Activated CD8-positive, alpha-beta T cell treated with anti-CD3 and anti-CD28 coated beads for 36 hours (primary cell): ENCODE measurements at places on chromosomes 16 and 17. TPM values are rescaled to one million over a fixed set of nuclear protein-coding genes. Genes with fewer than 3 reads are reported as not detected.
A peak's percentile ranks its signal among the peaks of the same experiment; 100 is the strongest.

Gene ZNF821
- 5.6 TPM for total RNA-seq

Gene RNF40
- total RNA-seq = 63.2 TPM

Gene TVP23A
- not detected for total RNA-seq

Gene CHD9NB
- not detected for total RNA-seq

Gene OTOP2
- not detected for total RNA-seq

Gene GPR179
- not detected for total RNA-seq

Gene TLCD2
- 0.07 TPM for total RNA-seq

Gene PYDC1
- total RNA-seq = not detected

Gene SLC16A11
- 3.1 TPM for total RNA-seq

Gene KRT36
- total RNA-seq = not detected

DNA sequence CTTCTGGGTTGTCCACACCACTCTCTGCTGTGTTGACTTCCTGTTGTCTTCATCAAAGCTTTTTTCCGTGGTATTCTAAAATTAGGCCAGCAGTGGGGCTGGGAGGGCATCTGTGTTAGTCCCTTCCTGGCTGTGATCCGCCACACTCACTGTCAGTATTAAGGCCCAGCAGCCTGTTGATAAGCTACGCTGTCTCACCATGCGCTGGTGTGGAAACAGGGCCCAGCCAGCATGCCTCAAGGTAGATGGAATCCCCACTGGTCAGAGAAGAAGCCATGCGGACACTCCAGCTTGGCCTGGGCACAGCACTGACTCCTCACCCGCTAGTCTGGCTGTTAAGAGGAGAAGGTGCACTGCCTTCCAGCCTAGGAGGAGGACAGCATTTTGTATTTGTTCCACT, 11.4 kb downstream of the CDR2L start:
- H3K4me3 ChIP-seq = no peak overlapping the region
- no peaks in the 10 kb centered on the region for H3K36me3 ChIP-seq
- H3K27ac ChIP-seq = no peak overlapping the region

DNA sequence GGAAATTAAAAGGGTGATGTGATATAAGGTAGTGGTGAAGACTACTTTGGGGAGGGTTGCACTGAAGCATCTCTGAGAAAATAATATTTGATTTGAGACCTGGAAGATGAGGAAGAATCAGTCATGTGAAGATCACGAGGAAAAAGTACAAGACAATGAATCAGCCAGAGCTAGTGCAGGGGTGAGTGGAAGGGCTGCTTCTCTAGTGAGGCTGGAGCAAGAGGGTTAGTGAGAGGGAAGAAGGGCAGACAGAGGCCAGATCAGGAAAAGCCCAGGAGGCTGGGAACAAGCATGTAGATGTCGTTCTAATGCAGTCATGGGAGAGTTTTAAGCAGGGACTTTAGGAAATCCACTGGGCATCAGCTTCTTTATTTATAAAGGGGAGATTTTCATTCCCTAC, 504.2 kb upstream of the SALL1 start:
- no peak overlapping the region for H3K4me3 ChIP-seq
- H3K4me1 ChIP-seq = no peaks in the 10 kb centered on the region
- H3K27ac ChIP-seq = no peak overlapping the region
- no peaks in the 10 kb centered on the region for H3K27me3 ChIP-seq
- H3K36me3 ChIP-seq = no peaks in the 10 kb centered on the region
- no peak for DNase-seq

DNA sequence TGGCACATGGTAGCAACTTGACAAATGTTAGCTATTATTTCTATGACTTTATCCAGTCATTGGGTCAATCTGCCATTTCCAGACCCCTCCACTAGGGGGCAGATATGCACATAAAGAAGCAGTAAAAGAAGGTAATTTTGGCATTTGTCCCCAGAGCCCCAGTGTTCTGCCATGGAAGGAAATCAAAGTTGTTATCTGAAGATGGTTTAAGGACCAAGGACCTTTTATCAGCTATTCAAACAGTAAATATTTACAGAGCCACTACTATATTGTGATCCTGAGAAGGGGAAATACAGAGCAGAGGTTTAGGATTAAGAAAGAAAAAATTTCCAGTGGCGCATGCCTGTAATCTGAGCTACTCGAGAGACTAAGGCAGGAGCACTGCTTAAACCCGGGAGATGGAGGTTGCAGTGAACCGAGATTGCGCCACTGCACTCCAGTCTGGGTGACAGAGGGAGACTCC, 20.0 kb downstream of the TRAF4 start:
- DNase-seq = peak; percentile 93
- no peak overlapping the region for H3K27ac ChIP-seq
- H3K36me3 ChIP-seq = peaks cover 12% of the 10 kb centered on the region
- H3K4me3 ChIP-seq = no peak overlapping the region
- peaks cover 16% of the 10 kb centered on the region for H3K4me1 ChIP-seq

- no peak overlapping the region for H3K4me3 ChIP-seq
- DNase-seq = no peak
- H3K4me1 ChIP-seq = peaks cover 23% of the 10 kb centered on the region
- peaks cover 15% of the 10 kb centered on the region for H3K36me3 ChIP-seq
- H3K27me3 ChIP-seq = peaks cover 12% of the 10 kb centered on the region
These were observed 4.0 kb downstream of the SYNGR3 start for GRCh38 chr16:1993731-1994131.

DNA sequence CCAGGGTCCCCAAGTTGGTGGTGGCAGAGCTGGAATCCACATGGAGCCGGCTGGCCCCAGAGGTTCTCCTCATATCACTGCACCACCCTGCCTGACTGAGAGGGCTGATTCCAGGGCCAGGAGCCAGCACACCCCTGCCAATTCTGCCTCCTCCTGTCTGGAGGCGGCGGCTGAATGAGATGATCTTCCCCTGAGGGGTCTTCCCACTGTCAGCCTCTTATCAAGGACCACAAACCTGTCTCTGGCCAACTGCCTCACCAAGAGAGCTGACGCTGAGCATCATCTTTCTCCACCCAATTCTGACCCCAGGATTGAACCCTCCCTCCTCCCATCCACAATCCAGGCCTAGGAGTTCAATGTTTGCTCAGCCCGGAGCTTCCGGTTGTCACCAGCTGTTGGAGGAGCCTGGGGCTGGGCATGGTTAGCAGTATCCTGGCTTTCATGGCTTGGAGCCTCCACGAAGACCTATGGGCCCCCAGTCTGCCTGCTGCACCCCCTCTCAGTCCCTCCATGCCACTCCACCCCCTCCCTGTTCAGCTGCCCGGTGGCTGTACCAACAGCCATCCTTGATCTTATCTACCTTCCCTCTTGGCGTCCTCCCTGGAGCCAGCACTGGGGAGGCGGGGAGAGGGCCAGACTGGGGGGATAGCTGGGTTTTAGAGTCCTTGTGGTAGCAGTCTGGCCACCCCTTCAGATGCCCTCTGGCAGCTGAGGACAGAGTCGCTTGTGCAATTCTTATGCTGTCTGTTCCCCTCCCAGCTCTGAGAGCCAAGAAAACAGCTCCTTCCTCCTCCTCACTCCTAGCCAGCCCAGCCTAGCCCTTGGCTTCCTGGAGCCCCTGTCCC, 25.6 kb downstream of the ABCC3 start:
- no peak overlapping the region for H3K4me3 ChIP-seq
- no peaks in the 10 kb centered on the region for H3K36me3 ChIP-seq
- no peak for DNase-seq
- peaks cover 1% of the 10 kb centered on the region for H3K27me3 ChIP-seq

GRCh38 chr17:21089145-21089544, 37.6 kb upstream of the DHRS7B start:
- H3K36me3 ChIP-seq = no peaks in the 10 kb centered on the region
- no peaks in the 10 kb centered on the region for H3K4me1 ChIP-seq
- H3K27ac ChIP-seq = no peak overlapping the region
- DNase-seq = no peak

- peaks cover 16% of the 10 kb centered on the region for H3K4me1 ChIP-seq
- DNase-seq = no peak
- no peaks in the 10 kb centered on the region for H3K27me3 ChIP-seq
- H3K4me3 ChIP-seq = no peak overlapping the region
- H3K27ac ChIP-seq = no peak overlapping the region
- H3K36me3 ChIP-seq = peaks cover 16% of the 10 kb centered on the region
These were observed 163.7 kb downstream of the CYB561 start for GRCh38 chr17:63282455-63282854.

DNA sequence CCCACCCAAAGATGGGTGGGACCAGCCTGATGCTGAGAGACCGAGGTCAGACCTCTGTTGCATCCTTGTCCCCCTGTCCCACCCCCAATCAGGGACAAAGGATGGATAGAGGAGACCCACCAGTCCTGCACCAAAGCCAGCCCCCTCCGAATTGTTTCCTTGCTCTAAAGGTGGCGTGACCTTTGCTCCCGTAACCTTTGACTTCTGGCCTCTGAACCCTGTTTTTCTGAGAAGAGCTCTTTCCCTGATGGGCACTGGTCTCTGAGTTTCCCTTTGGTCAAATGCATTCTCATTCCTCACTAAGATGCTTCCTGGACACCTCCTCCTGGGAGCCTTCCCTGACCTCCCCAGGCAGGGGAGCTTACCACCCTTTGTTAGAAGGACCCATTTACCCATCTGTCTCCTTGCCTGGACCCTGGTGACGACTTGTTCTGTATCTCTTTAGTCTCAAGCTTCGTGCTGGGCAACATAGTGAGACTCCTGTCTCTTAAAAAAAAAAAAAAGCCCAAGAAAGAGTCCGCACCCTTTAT, 5.3 kb upstream of the NEUROD2 start:
- H3K4me3 ChIP-seq = no peak overlapping the region
- H3K27me3 ChIP-seq = peaks cover 26% of the 10 kb centered on the region

GRCh38 chr17:21174186-21174585, 39.8 kb downstream of the TMEM11 start:
- peaks cover 6% of the 10 kb centered on the region for H3K36me3 ChIP-seq
- H3K27me3 ChIP-seq = no peaks in the 10 kb centered on the region
- no peak overlapping the region for H3K4me3 ChIP-seq
- H3K4me1 ChIP-seq = peaks cover 18% of the 10 kb centered on the region
- no peak overlapping the region for H3K27ac ChIP-seq

DNA sequence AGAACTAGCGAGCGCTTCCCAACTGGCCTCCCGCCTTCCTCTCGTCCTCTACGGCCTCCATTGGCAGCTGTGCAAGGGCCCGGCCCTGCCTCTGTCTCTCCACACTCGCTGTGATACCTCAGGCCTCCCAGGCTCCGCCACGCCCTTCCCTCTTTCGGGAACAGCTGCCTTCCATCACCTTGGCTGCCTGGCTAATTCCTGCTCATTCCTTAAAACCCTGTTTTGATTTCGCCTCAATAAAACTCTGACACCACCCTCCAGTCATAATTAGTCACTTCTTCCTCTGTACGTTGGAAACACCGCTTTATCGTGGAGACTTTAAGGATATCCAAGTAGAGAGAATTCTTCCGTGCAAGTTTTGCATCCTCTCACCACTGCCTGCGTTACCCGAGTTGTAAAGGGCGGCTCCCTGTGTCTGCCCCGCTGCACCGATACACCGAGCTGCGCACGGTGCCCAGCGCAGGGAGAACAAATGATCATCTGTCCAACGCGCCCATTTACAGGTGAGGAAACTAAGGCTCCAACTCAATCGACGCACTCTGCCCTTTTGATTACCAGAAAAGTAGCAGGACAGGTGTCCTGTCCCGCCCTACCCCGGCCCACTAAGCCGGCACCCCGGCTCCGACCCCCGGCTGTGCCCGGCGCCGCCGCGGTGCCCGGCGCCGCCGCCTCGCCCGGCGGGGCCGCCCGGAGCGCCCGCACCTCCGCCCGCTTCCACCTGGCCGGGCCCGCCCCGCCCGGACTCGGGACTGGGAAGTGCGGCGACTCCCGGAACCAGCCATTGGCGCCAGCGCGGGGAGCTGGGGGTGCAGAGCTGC, 139.7 kb downstream of the SEC14L1 start:
- no peak overlapping the region for H3K27ac ChIP-seq
- H3K27me3 ChIP-seq = peaks cover 19% of the 10 kb centered on the region
- H3K4me1 ChIP-seq = peaks cover 12% of the 10 kb centered on the region
- H3K36me3 ChIP-seq = no peaks in the 10 kb centered on the region

- H3K27me3 ChIP-seq = no peaks in the 10 kb centered on the region
- H3K4me3 ChIP-seq = no peak overlapping the region
- no peak for DNase-seq
- peaks cover 10% of the 10 kb centered on the region for H3K36me3 ChIP-seq
- peaks cover 64% of the 10 kb centered on the region for H3K4me1 ChIP-seq
These were observed 26.1 kb upstream of the ZNF750 start for GRCh38 chr17:82865774-82866395.

- DNase-seq = no peak
- peaks cover 40% of the 10 kb centered on the region for H3K27me3 ChIP-seq
- H3K4me1 ChIP-seq = no peaks in the 10 kb centered on the region
These were observed at the start of gene CHP2 for GRCh38 chr16:23754594-23755483. Gene CHP2, plus strand, starts transcription at chr16:23755026. Its CDS starts 24 bp downstream, at chr16:23755050.

DNA sequence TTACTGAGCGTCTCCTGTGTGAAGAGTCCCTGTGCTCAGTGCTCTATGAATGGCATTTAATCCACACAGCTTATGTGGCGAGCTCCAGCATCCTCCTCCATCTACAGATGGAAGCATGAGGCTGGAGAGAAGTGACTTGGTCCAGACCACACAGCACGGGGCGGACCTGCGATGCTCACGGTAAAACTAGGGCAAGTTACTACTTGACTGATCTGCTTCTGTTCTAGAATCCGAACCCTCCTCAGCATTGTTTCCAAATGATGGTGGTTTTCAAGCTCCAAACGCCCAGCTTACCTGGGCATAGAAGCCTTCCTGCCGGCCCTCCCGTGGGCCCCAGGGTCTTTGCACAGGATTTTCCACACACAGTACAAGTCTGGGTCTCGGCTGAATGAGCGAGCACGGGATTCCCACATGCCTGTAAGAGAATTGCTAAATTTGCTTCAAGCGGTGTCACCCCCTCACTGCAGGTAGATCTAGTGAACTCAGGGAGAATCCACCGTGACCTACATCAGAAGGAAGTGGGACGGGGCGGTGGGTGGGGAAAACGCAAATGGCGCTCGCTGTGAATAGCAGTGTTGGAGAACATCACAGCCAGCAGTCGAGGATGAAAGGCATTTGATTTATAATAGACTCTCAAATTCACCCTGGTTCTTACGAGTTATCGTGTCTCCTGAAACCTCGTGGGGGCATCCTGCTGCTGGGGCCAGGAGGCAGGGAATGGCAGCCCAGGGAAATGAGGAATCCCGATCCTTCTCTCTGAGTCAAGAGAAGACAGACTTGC, 101.1 kb downstream of the CMIP start:
- DNase-seq = peak; percentile 28
- H3K27ac ChIP-seq = no peak overlapping the region
- H3K4me3 ChIP-seq = no peak overlapping the region

DNA sequence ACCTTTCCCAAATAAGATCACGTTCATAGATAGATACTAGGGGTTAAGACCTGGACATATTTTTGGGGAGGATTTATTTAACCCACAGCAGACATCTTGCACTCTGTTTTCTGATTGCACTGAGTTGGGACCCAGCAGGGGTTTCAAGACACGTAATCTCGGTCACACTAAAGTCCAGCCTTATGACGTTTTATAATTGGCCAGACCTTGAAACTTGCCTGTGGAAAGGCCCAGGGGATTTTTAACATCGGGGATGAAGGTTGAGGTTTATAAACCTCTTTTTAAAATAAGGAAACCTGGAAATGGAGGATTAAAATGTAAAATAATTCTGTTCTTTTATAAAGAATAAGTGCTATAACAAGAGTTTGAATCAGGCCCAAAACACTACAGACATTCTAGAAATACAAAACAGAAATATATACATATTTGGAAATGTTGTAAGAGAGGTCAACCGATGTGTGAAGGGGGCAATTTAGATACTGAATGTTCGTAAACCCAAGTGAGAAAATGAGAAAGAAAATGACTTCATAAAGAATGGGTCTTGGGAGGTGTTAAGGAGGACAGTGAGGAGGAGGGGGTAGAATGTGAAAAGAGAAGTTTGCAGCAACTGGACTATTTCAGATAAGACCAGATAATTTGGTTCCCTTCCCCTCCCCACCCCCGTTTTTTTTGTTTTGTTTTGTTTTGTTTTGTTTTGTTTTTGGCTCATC, 61.1 kb upstream of the NOL11 start:
- H3K27me3 ChIP-seq = no peaks in the 10 kb centered on the region
- H3K4me3 ChIP-seq = no peak overlapping the region
- peaks cover 41% of the 10 kb centered on the region for H3K36me3 ChIP-seq
